ENCODE measurements at places on chromosomes 3 and 15.

- DNase-seq, result no peak
Measured at GRCh38 chr3:152109038-152109437, 159.7 kb upstream of the MBNL1 start.

DNA sequence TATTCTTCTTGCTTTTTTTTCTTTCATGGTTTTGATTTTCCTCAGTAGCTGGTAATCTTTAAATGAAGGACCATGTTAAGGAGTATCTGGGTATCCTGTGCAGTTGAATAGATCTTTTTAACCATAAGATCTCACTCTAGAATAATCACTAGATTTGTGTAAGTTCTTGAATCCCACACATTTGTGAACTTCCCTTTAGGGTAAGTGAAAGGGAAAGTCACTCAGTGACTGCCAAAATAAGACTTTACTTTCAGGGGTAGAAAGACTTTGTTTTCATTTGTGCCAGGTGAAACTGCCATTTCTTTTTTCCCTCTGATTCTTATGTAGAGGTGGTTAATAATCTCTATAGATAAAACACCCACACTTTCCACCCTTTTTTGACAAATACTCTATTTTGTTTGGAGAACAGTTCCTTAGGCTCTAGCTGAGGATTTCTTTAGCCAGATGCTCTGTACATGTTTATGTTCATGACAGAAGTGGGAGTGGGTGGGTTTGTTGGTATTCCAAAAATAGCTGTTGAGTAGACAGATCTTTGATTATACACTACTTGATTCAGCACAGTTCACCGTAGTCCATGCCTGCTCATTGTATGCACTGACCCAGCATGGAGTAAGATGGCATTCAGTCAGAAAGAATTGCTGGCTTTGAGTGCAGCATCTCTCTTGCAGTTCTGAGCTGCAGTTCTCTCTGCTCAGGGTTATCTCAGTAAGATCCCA lies 28.5 kb downstream of the LRRC49 start:
- no peak for DNase-seq

GRCh38 chr3:34439796-34440195 lies 641.4 kb downstream of the PDCD6IP start:
- no peak for DNase-seq

GRCh38 chr15:52326756-52327155 lies 31.2 kb upstream of the MYO5C start:
- DNase-seq, result no peak

DNA sequence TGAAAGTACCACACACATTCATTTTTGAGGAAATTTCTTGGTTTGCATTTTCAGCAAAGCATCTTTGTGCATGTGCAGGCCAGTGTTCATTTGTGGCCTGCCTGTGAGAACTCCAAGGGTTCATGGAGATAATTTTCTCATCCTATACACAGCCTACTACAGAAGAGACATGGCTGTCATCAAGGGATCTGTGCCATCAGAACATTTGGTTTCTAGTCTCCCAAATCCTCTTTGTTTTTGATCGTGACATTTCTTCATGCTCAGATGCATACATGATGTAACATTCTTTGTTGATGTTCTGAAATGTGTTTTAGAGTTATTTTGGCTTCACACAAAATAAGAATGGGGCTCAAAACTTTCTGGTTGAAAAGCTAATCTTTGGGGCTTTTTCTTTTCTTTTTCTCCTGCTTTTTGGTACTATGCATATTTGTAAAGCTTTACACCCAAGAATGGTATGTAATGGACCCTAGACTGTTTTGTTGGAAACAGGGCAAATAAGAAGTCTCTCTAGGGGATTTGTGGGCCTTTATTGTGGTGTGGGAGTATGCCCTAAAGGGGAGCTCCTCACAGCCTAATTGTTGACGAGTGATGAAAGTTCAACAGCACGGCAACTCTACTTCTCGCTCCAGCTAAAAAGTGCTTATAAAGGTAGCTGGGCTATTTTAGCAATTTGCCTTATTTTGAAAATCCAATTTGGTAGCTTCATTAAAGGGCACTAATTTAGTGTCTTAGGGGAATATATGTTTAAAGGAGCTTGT lies 3.2 kb upstream of the ARPP21 start:
- no peak for DNase-seq

GRCh38 chr3:151087648-151088047 lies 2.2 kb downstream of the MED12L start:
- DNase-seq, result no peak

GRCh38 chr15:81941479-81941878 lies 104.3 kb downstream of the MEX3B start:
- no peak for DNase-seq

DNA sequence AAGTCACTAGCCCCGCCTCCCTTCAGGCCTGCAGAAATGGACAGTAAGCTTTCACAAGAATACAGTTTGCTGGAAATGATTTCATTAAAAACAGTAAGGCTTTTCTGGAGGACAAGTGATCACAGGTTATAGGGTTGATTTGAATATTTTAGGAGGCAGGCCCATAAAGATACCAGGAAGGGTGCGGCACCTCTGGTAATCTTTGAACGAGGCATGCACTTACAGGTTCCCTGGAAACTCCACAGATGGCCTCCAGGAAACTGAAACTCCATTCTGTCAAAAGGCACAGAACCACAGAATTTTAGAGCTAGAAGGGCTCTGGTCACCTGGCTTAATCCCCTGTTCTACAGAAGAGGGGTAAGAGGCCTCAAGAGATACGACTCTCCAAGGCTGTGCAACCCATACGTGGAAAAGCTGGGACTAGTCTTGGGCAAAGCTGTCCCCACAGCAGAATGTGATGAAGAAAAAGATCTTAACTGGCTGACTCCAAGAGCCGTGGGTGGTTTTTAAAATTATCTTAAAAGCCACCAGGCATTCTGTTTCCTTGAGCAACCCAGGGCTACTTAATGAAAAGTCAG lies 1.2 kb downstream of the STARD5 start:
- DNase-seq, result no peak

- DNase-seq, result no peak
Measured at GRCh38 chr3:128787256-128788253, 61.6 kb downstream of the RAB7A start.

DNA sequence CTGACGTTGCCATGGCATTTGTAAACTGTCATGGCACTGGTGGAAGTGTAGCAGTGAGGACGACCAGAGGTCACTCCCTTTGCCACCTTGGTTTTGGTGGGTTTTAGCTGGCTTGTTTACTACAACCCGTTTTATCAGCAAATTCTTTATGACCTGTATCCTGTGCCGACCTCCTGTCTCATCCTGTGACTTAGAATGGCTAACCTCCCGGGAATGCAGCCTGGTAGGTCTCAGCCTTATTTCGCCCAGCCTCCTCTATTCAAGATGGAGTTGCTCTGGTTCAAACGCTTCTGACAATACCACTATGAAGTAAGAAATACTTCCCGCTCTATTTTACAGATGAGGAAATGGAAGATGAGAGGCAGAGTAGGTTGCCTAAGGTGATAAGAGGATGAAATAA lies 16.6 kb downstream of the PAQR9 start:
- DNase-seq, result no peak

GRCh38 chr3:62672270-62672987 lies 202.8 kb downstream of the CADPS start:
- no peak for DNase-seq

DNA sequence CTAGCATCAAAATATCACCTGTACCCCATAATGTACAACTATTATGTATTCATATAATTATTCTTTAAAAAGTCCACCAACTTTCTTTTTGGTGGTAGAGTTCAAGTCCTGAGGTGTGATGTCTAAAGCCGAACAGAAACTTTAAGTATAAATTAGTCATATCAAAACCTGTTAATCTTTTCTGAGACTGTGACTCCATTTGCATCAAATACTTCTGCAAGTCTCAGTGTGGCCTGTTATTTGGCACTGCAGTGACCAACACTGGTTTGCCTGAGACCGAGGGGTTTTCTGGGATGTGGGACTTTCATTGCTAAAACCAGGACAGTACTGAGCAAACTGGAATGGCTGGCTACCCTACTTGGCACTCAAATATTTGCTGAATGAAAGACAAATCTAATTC lies 7.3 kb downstream of the NGLY1 start:
- no peak for DNase-seq

DNA sequence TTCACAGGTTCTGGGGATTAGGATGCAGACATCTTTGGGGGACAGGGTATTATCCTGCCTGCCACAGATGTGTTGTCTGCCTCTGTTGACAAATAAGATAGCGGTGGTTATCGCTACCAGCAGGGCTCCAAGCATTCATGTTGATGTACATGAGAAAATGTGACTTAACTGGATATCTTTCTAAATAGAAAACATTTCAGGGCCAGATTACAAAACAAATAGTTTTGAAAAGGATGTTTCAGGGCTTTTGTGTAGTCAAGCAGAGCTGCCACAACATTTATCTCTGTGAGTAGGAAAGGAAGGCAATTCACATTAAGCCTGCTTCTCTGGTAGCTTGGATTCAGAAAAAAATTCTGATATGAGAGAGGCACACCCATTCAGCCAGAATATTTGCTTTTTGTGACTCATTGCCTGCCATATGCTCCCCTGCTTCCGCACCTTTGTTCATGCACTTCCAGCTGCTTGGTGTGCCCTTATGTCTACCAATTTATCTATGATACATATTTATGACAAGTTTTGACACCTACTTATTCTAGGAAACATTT lies 22.8 kb downstream of the PLS1 start:
- no peak for DNase-seq

DNA sequence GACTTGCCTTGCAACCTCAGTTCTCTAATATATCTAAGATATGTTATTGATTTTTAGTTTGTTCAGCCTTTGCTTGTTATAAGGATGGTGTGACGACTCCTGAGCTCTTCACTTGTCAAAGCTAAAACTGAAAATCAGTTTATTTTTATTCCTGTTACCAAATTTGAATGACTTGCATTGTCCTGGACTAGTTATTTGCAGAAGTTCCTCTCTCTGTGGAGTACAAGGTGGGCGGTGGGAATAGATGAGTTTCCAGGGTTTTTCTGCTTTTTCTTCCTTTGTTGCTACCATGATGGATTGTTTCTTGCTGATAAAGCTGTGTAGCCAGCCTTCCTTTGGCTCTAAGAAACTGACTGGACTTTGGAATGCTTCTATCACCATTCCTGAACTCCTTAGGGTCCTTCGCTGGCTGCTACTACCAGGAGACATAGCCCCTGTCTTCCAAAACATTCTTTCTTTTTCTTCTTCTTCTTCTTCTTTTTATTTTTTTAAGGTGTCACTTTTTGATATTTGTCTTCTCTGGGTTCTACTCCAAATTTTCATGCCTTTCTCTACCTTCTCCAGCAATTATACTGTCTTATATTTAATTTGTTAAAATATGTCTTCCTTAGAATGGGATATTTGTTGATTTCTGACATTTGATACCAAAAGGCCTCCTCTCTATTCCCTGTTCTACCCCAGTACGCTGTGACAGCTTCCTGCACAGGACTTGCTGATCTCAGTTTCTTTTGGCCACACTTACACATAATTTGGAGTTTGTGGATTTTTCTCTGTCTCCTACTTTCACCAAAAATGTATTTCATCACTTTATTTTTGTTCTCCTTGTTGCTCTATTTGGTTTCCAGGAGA lies 145.1 kb upstream of the THRB start:
- DNase-seq, result no peak

DNA sequence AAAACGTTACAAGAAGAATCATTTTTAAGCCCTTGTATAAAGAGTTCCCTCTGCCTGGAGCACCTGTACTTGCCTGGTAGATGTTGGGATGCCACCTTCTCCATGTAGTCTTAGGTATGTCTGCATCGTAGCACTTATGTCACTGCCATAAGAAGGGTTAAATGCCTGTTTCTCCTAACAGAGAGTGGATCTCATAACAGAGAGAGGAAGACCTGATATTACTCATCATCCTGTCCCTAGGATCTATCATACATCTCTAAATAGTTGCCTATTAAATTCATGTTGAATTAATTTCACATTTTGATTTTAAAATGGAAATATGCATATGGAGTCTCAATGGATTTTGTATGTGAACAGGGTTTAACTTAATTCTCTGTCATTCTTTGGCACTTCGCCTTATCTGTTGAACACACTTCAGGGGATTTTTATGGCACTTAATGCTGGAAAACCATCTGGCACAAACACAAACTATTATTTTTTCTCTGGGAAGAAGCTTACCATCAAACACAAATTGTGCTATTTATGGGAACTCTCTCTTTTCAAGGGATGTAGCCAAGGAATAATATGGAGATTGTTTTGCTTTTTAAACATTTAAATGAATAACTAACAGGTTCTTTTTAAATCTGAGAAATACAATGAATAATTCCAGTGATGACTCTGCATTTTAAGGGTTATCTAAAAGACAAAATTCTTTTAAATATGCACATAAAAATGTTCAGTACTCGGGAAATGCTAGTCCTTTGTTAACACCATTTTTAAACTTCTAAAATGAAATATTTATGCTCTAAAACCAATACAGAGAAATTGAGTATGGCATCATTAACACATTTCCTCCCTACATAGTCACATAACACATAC lies 230.7 kb downstream of the ZNF385D start:
- no peak for DNase-seq

DNA sequence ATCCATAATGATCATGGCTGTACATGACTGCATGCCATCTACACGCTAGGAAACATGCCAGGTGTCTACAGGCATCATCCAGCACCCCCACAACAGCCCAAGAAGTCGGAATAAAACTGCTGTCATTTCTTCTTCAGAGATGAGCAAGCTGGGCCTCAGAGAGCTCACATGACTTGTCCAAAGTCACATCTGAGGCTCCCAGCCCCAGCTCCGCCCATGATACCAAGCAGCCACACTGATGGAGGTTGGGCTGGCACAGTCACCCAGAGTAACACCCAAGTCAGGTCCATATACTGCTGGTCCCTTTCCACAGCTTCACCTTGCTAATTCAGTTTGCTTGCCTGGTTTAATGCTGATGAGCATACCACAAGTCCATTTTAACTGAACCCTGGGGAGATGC lies 116.6 kb downstream of the SEC22A start:
- DNase-seq, result no peak
